GM06990 (cell line): ENCODE measurements at places on chromosomes 7 and 10.

- no peak for DNase-seq
These were observed 76.7 kb downstream of the ANK3 start for GRCh38 chr10:60312818-60313588.

- DNase-seq = no peak
These were observed 172.1 kb downstream of the CELF2 start for GRCh38 chr10:11189582-11190376.

DNA sequence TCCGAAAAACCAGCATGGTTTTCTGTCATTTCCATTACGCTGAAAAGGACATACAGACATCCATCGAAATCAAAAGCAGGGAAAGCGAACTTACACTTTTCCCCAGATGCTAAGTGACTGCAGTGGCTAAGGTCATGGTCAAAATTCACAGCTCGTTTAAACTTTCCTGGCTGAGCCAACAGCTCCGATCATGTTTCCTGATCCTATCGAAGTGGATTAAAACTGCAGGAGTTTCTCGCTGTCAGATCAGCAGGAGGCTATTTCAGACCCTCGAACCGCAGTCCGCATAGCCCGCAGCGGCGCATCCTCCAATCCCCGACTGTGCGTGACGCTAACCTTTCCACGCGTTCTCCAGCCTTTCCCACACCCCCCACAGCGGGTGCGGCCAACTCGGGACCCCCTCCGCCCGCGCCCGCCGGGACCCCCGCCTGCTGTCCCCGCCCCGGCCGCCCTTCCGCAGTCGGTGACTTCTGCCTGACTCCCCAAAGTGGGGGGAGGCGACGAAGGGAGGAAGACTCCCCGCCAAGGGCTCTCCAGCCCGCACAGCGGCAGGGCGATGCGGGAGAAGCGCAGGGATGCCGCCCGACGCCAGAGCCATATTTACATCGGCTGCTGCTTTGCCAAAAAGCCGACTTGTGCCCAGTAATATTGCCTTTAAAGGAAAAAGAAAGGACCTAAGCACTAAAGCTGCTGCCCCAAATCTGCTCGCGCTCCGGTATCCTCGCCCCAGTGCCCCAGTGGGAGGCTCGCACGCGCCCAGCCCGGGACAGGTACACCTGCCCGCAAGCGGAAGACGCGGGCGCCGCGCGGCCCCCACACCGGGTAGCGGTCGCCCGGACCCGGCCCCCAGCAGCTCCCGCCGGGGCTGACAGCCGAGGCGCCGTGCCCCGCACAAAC lies 1.2 kb downstream of the PIP4K2A start:
- DNase-seq = peak; percentile 55

DNA sequence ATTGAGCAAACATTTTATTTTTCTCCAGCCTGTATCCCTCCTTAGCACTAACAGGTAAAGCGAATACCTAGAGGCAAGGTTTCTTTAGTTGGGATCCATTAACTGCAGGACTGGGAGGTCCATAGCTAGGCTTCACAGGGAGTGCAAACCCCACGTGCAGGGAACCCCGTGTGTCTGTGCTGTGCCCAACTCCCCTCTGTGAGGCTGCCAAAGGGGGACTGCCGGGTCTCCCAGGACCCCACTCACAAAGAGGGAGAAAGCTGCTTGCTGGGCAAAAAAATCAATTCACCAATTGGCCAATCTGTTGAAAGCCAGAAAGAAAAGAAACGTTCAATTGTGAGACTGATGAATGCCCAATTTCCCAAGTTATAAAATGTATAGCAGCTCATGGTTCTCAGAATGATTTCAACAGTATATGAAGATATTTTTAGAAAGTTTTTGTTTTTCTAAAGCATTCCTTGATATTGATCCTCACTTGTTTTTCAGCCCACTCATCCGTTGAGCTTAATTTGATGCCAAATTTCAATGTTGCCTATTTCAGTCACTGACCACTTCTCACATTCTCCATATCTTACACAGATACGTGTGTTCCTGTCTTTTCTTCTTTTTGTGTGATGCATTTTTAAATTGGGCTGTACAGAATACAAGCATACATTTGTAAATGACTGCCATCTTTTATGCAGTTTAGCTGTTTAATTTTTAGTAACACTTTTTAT lies 202.7 kb upstream of the PRSS58 start:
- DNase-seq = no peak

- DNase-seq = no peak
These were observed 1.0 kb downstream of the SORCS3 start for GRCh38 chr10:104641937-104642657.

- DNase-seq = no peak
These were observed 38.4 kb downstream of the RHOBTB1 start for GRCh38 chr10:60905580-60905979.

GRCh38 chr7:92876836-92877235 lies 40.5 kb upstream of the CDK6 start:
- DNase-seq = no peak

- peak; percentile 69 for DNase-seq
These were observed 9.9 kb upstream of the SPAG6 start for GRCh38 chr10:22335173-22335933.

DNA sequence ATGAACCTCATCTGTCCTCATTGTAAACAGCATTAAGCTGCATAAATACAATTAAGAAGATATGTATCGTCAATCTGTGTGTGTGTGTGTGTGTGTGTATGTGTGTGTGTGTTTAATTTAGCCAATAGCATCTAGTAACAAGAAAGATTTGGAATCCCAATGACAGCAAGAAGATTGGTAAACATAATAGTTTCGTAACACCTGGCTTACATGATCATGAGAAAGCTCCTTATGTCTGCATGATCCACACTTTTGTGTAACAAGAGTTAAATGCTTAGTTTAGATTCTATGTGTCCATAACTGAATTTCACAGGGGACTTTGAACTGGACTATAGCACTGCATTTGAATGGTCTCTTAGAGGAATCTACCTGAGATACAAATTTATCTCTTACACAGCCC lies 191.0 kb upstream of the BET1 start:
- no peak for DNase-seq

DNA sequence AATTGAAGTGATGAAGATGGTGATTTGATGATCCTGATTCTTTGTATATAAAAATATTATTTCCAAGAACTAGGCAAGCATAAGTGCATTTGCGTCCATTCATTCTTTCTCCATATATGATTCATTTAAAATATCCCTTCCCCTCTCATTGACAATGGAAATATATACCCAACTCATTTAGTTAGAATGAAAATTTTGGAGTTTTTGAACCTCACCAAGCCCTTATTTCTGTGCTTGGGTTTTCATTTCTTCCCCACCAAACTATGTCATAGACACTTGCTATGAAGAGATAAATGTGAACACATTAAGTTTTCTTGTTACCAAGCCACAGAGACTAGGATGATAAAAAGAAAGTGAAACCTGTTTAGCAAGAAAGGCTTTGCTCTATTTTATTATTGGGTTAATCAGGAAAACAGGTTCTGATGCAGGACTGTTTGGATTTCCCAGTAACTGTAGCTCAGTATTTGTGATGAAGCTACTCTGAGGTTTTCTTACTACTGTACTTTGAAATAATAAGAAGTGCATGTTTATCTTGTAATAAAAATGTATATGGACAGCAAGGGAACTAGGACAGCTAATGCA lies 68.3 kb downstream of the ITGB1 start:
- DNase-seq = no peak

DNA sequence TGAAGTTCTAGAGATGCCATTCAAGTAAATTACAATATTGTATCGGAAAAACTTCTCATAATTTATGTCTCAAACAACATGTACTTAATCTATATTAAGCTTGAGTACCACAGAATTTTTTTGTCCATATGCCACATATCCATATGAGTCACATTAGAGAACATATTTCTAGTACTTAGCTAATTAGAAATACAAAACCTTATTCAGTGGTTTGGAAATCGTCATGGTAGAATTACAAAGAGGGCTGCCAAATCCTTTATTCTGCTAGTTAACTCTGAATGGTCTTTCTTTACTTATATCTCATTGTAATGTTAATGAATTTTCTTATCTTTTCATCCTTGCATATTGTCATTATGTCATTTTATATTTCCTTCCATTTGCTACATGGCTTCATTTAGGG lies 9.0 kb upstream of the VIM start:
- DNase-seq = no peak

DNA sequence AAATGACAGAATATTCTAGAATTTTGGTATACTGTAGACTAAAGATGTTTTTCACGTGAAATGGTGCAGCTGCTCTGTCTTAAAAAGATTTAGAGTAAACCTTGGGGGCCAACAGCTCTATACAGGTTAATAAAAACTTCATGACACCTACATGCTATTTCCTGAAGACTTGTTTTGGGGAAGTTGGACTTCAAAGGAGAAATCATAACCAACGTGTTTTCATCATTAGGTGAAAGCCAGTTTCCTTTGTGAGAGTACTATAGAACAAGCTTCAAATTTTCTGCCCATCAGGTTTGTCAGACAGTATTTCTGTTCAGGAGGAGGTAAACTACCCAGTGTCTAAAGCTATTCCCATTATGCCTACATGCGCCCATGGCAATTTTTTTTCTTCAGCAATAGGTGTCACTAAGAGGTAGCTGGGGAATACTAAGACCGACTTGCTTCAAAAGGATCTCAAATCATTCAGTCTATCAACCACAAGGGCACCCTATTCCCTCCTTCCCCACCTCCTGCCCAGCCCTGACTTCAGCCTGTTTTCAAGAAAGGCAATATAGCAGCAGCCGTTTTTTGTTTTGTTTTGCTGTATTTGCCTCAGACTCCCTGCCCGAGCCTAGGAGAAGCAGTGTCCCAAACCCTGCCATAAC lies 237.3 kb upstream of the SP8 start:
- DNase-seq = no peak
